ENCODE measurements at places on chromosomes 3 and 15. TPM values are rescaled to one million over a fixed set of nuclear protein-coding genes. Genes with fewer than 3 reads are reported as not detected.

DNA sequence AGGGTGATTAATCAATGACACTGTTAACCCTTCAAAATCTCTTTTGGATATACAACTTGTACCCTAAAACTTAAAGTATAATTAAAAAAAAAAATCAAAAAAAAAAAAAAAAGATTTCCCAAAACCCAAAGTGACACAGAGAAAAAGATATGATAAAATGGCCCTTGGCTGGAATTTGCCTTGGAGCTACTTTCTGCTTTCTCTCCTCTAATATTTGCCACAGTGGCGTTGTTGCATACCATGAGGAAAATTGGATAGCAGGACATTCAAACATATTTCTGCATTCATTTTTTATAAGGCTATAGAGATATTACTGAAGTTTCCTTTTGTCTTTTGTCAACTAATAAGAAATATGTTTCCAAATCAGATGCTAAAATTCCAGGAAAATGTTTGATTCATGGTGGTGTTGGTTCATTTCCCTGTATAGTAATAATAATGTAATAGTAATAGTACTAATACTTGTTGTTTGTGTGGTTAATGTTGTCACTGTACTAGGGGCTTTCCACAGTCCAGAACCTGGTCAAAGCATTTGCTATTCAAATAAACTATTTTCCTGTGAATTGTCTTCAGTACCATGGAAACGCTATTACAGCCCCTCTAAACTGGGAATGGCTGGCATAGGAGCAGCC is 441.3 kb upstream of the THBS1 start:
- no peak for DNase-seq

GRCh38 chr3:71018799-71019198 is 564.7 kb downstream of the FOXP1 start:
- DNase-seq, result no peak

- DNase-seq, result no peak
Measured at GRCh38 chr3:157363393-157363792, 73.3 kb upstream of the PTX3 start.

The SNX33 gene
- 2.2 TPM for total RNA-seq

DNA sequence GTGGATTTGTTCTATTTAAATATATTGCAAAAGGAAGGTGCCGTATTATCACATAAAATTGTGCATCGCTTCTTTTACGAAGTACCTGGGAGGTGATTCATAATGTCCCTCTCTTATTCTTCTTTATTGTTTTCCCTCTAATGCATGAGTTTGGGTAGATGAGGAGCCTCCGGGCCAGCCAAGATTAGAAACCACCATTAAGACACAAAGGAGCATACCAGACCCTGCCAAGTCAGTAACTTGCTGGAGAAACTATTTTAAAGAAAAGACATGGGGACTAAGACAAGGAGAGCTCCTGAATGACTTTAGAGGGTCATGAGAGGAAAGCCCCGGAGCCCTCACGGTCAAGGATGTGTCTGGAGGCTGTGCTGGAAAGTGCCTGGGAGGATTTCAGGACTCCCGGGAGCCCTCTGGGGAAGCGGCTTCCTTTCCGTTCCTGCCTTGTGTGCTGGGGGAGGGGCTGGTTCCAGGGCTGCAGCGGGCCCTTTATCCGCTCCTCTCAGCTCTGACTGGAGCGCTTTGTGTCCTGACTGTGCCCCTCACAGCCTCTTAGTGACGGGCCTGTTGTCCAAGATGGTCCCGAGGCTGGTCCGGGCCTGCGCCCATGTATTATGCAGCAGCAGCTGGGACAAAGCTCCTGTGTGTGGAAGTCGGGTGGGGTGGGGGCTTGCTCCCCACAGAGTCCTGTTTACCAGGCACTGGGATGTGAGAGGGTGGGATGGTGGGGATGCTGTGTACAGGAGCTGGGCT is 35.7 kb downstream of the CORO2B start:
- DNase-seq, result no peak

GRCh38 chr3:15903164-15903563 is 105.4 kb upstream of the ANKRD28 start:
- DNase-seq, result no peak

GRCh38 chr3:24640330-24640877 is 145.8 kb upstream of the THRB start:
- no peak for DNase-seq

GRCh38 chr3:140206196-140207040 is 271.4 kb downstream of the CLSTN2 start:
- DNase-seq, result no peak

The ALDH1A3 gene
- not detected for total RNA-seq

DNA sequence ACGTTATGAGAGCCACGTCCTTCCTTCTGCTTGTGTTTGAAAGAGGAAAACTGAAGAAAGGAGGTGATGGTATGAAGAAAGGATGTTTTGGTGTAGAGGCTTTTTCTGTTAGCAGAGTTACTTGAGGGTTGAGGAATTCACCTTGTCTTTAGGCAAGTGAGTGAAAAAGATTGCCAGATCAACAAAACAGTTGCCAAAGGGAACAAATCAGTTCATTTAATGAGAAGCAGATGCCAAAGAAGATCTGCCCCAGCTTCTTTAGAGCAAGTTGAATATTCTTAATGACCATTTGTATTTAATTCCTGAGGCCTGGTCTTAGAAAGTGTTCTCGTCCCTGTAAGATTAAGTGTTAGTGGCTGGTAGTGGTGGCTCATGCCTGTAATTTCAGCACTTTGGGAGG is 2.6 kb downstream of the CHCHD6 start:
- no peak for DNase-seq

- no peak for DNase-seq
Measured at GRCh38 chr3:146638718-146639117, 33.6 kb upstream of the PLSCR5 start.

- DNase-seq, result no peak
Measured at GRCh38 chr3:27613846-27614500, 108.2 kb downstream of the EOMES start.

GRCh38 chr3:15601399-15602145 is at the start of the genes BTD and HACL1:
TSS of gene BTD (plus strand) at chr3:15601745. CDS start at chr3:15635440, 33,695 bp downstream.
TSS of gene HACL1 (minus strand) at chr3:15601569. CDS start at chr3:15601463, 106 bp downstream.
- peak; percentile 99 for DNase-seq

The IQCF5 gene
- total RNA-seq, result not detected

DNA sequence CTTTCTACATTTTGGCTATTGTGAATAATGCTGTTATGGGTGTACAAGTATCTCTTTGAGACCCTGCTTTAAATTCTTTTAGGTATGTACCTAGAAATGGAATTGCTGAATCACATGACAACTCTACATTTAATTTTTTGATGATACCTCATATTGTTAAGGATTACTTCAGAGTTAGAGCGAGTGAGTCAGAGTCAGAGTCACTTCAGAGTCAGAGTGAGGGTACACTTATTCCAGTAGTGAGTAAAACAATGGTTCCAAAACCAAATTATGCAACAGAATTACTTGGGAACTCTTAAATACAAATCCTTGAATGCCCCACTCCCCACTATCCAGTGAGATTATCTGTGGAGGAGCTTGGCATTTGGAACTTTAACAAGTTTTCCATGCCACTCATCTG is 50.3 kb upstream of the SNRK start:
- no peak for DNase-seq

- no peak for DNase-seq
Measured at GRCh38 chr3:126149256-126149902, 31.0 kb downstream of the ALDH1L1 start.

- DNase-seq, result peak; percentile 68
Measured at GRCh38 chr3:48187579-48188265, 495 bp downstream of the CDC25A start.

The DNAH12 gene
- not detected for total RNA-seq

The TRIM59 gene
- 42.2 TPM for total RNA-seq

The CFAP100 gene
- total RNA-seq, result not detected

- DNase-seq, result no peak
Measured at GRCh38 chr3:151265866-151266265, 12.5 kb downstream of the P2RY14 start.

- DNase-seq, result no peak
Measured at GRCh38 chr15:101436526-101436925, 53.0 kb downstream of the PCSK6 start.

The TMEM266 gene
- total RNA-seq, result not detected

- DNase-seq, result no peak
Measured at GRCh38 chr3:133591271-133591742, 17.8 kb downstream of the CDV3 start.

The TMC3 gene
- total RNA-seq, result not detected

GRCh38 chr3:140994316-140994715 is 52.7 kb downstream of the SLC25A36 start:
- DNase-seq, result no peak

Data from activated CD4-positive, alpha-beta T cell treated with anti-CD3 and anti-CD28 coated beads for 36 hours (primary cell).